CD4-positive, alpha-beta memory T cell (primary cell): ENCODE measurements at places on chromosomes 2 and 18. TPM values are rescaled to one million over a fixed set of nuclear protein-coding genes. Genes with fewer than 3 reads are reported as not detected.
A peak's percentile ranks its signal among the peaks of the same experiment; 100 is the strongest.

GRCh38 chr2:239935789-239936758 lies 89.1 kb downstream of the NDUFA10 start:
- DNase-seq: no peak

DNA sequence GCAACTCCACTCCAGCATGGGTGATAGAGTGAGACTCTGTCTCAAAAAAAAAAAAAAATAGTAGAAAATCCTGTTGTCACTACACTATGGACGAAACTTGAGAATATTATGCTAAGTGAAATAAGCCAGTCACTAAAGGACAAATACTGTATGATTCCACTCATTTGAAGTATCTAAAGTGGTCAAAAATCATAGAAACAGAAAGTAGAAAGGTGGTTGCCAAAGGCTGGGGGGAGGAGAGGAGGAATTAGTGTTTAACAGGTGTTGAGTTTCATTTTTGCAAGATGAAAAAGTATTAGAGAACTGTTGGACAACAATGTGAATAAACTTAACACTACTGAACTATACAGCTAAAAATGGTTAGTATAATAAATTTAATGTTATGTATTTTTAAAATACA lies 18.8 kb upstream of the RMP24 start:
- no peak for DNase-seq

- peak; percentile 0 for DNase-seq
Measured at GRCh38 chr2:121529439-121530211, 1.1 kb upstream of the RNU4ATAC start.

DNA sequence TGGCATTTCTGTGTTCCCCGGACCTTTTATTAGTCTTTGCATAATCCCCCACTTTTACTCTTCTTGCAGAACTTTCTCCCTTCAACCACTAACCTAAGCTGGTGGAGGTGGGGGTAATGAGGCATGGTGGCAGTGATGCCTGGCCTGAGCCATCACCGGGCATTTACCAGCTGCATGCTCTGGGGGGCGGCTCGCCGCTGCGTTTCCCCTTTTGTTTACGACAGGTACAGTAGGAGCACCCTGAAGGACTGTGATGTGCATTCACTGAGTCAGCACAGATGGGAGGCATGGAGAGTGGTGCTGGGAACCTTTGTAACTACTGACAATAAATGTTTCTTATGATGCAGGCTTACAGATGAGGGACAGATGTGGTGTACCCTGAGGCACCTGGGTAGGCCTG lies 46.9 kb downstream of the PLEKHB2 start:
- no peak for DNase-seq

DNA sequence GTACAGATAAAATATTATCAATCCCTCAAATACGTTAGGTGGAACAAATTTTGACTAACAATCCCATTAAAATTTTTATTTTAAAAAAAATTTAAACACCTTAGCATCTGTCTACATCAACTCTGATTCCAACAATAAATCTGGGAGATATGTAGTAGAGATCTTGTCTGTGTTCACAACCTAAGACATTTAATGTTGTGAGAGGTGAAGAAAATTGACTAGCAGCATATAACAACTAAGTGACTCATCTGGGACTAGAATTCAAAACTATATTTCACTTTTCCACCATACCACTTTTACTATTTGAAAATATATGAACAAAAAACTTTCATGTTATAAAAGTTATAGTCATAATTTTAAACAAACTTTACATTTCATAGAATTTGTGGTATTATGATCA lies 97.9 kb downstream of the ATAD2B start:
- no peak for DNase-seq

GRCh38 chr18:45719106-45719505 lies 4.9 kb upstream of the SLC14A1 start:
- DNase-seq: no peak

GRCh38 chr18:69727912-69728572 lies 219.6 kb downstream of the CD226 start:
- DNase-seq: no peak

- no peak for DNase-seq
Measured at GRCh38 chr2:98907966-98908905, 27.8 kb downstream of the CRACDL start.

DNA sequence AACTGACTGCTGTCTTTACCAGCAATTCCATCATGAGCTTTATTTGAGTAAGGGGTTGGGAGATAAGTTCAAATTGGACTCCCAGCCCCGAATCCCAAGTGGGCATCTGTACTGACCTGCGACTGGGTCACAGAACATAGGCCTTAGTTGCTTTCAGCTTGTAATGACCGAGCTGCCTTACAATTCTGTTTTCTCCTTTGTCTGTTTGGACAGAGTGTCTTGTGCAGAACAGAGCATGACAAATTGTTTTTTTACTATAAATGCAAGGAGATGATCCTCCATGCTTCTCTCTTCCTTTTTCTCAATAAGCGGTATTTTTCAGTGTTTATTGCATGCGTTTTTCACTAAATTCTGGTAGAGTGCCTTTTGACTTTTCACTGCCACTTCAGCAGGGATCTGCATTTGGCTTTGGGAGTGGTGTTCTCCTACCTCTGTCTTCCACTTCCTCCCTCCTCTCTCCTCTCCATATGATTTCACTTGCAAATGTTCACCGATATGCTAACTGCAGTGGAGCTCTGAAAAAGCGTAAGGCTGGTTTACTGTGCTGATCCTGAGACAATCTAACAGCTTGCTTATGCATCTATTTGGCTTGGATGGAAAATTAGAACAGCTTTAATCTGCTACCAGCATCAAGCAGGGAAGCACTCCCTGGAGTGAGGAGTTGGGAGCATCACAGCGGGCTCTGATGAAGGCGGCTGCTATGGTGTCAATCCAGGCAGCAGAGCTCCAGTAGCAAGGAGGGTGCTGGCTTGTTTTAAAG lies 158.8 kb upstream of the SMIM21 start:
- DNase-seq: no peak

GRCh38 chr18:3152294-3152693 lies 67.5 kb downstream of the MYOM1 start:
- no peak for DNase-seq

GRCh38 chr18:79583984-79584401 lies 95.6 kb upstream of the CTDP1 start:
- DNase-seq: no peak

- DNase-seq: no peak
Measured at GRCh38 chr2:119293254-119293653, 69.6 kb downstream of the STEAP3 start.

DNA sequence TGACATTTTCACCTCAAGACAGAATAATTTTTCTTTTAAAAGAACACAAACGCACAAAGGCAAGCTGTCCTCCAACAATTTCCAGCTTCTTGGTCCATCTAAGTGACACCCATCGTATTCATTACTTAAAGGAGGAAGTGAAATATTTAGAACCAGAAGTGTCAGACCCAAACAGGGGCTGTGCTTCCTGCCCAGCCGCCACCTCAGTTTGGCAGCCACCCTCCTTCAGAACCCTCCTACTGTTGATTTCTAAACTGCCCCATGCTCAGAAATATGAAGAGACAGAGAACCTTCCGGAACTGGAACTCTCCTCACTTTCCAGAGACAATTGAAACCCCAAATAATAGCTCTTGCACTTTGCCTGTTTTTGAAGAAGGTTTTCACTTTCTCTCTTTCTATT lies 734.8 kb upstream of the SALL3 start:
- DNase-seq: no peak

GRCh38 chr2:121336528-121337294 lies 51.7 kb upstream of the TFCP2L1 start:
- no peak for DNase-seq

DNA sequence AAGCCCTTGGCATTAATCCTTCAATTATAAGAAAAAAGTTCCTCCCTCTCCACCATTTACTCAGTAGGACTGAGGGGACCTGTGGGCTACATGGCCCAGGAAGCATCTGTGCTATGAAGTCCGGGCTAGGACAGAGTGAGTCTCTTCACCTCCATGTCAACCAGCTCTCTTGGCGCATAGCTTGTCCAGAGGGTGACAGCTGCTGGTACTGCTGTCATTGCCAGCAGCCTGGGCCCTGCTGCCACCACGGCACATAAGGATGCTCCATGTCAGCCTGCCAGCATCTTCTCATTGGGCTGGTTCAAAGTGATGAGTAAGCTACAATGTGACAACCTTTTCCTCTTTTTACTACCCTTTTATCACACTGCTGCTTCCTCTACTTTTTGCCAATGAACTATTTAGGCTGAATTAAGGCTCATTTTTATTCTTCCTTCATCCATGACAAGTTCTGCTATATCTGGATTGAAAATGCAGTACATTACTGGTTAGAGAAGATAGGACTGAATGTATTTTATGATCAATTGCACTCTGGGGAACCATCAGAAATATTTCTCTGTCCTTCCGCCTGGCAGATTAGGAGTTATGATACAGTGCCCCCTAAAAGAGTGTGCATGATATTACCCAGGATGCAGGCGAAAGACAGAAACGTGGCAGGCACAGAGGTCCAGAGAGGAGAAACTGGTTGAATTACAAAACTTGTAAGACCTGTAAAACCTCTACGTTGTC lies 258.9 kb upstream of the TNP1 start:
- no peak for DNase-seq

- DNase-seq: no peak
Measured at GRCh38 chr18:50468807-50469206, 91.1 kb upstream of the MAPK4 start.

- DNase-seq: no peak
Measured at GRCh38 chr18:56083097-56083521, 495.1 kb upstream of the TCF4 start.

Gene CAPN14
- 0.61 TPM for total RNA-seq

Gene ANKRD62
- total RNA-seq: not detected

Gene SPHKAP
- not detected for total RNA-seq

Gene CKAP2L
- 0.06 TPM for total RNA-seq

Gene AGAP1
- total RNA-seq: 2.4 TPM

Gene SLC38A11
- total RNA-seq: not detected

Gene LOXHD1
- total RNA-seq: not detected

Gene HRH4
- 1.6 TPM for total RNA-seq

Gene ACKR3
- 4.2 TPM for total RNA-seq
